ENCODE measurements at places on chromosomes 2 and 18.

DNA sequence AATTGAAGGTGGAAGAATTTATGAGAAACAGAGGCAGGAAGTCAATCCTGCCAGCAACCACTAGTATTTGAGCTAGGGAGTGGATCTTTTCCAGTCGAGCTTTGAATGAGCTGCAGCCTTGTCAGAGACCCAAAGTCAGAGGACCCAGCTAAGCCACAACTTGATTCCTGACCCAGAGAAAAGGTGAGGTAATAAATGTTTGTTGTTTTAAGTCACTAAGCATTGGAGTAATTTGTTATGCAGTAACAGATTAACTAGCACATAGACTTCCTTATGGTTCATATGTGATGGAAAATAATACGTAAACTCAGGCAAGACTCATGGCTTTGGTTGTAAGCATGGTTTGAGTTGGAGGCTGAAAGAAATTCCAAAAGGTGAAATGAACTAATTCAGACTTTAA lies 21.6 kb downstream of the EFEMP1 start:
- no peak for DNase-seq

GRCh38 chr2:48733067-48733503 lies 22.4 kb downstream of the LHCGR start:
- DNase-seq = no peak

DNA sequence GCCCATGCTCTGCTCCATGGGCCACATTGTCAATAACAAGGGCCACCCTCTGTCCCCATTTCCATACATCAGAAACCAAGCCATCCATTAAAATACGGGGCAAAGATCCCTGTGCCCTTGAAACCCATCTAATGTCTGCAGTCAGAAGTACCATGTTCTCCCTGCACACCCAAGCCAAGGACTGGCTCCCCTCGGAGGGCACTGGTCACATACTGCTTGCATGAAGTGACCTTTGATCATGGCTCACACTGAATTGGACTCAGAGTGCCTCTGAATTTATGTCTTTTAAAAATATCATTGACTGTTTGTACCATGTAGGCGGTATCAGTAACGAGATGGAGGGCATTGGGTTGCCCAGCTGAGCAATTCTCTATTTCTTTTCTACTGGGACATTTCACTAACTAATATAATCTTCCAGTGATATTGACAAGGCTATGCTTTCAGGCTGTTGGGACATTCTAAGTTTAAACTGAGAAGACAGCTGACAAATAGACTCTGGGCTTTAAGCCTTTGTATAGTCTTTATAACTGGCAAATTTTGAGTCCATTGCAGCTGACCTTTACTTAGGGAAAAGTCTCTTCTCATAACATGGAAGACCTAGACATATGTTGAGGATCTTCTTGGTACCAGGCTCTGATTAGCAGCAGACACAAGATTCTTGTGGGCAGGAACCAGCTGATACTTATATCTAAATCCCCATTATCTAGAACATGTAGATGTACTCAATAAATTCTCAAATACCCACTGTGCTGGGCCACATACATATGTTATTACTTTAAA lies 214.3 kb downstream of the MYCN start:
- no peak for DNase-seq

- DNase-seq = no peak
Observed at GRCh38 chr2:18644115-18644462, 54.7 kb upstream of the NT5C1B start.

- no peak for DNase-seq
Observed at GRCh38 chr2:189203177-189203799, 23.7 kb upstream of the COL5A2 start.

DNA sequence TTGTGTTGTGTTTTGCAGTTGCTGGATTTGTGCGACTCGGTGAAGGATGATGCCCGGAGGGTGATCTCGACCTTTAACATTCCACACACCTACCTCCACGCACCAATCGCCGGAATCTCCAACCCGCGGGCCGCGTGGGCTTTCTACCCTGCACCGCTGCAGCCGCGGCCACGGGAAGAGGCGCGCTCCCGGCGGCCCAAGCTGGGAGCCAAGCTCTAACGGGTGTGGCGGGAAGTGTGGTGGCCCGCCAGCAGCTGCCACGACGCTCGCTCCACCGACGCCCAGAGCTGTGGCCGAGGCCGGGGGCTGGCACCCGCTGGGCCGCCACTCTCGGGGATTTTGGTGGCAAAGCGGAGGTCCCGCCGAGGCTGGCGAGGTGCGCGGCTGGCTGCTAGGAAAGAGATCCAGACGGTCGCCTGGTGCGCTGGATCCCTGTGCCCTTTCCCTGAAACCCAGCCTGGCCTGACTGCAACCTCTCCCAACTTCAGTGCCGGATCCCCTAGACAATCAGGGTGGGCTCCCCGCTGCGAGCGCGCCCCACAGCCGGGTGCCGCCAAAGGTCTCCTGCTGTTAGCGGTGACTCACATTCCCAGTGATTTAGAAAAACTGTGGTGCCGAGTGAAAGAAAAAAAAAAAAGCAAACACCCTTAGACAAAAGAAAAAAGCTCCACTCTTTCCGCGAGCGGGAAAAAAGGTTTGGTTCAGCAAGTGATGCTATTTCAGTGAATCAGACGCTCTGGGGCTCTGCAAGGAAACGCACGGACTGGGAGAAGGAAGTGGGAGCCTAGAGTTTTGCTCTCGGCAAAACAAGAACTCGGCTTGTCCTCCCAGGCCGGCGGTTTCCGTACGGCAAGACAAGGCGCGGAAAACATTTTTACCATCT lies 2.9 kb upstream of the BCL2L11 start:
- DNase-seq = peak; percentile 63

DNA sequence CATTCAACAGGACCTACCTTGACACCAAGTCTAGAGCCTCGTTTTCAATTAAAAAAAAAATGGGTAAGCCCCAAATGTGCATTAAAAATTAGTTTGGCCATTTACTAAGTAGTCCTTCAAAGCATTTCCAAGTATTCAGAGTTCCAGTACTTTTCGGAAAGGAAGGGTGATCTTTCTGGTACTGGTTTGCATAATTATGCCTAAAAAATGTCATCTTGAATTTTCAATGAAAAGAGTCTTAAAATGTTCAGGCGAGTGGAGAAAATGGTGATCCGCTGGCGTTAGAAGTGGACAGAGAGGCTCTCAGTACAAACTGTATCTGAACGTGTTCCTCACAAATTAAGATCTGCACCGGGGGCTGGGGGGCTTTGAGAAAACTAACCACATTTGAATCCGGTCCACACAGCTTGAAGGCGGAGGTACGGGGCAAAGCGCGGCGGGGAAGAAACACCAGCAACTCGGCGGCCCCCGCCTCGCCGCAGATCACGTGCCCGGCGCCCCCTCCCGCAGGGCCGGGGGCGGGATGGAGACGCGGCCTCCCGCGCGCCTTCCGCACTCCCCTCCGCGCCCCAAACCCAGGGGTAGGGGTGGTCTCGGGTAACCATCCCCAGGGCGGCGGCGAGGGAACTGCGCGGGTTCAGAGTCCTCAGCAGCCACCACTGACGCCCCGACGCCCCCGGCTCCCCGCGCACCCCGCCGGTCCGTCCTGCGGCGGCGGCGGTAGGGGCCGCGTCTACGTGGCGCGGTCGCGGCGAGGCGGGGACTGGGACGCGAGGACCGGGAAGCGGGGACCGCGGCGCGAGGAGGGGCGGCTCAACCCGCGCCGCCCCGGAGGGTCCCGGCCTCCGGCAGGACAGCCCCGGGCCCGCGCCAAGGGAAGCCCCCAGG lies 564 bp downstream of the LPIN2 start:
- DNase-seq = no peak

- DNase-seq = peak; percentile 36
Observed at GRCh38 chr2:170235860-170236679, 58.1 kb downstream of the MYO3B start.

- no peak for DNase-seq
Observed at GRCh38 chr2:17916584-17916983, 38.1 kb downstream of the KCNS3 start.

- peak; percentile 1 for DNase-seq
Observed at GRCh38 chr2:62597323-62597722, 91.3 kb upstream of the TMEM17 start.

DNA sequence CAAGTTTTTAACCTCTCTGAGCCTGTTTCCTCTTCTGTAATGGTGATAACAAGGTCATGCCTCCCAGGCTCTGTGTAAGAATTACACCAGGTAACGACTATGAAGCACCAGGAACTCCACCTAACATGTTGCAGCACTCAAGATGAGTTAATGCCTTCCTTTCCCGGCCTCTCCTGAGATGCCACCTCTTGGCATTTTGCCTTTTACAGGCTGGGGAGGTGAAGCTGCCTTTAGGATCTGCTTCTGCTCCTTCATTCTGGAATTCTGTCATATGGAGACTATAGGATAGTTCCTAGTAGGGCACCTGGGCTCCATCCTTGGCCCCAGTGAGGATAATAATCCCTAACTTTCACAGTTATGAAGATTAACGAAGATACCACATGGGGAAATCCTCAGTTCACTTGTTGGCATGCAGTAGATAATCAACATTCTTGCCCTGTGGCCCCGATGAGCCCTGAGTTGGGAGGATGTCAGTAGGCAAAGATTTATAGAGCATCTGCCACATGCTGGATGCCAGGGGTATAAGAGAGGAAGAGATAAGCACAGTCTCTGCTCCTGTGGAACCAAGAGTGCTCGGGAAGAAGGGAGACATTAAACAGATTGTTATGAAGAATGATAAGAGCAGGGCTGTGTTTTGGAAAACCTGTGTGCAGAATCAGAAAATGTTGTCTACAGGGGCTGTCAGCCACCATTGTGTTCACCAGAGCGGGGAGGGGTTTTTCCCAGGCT lies 43.9 kb upstream of the KCNF1 start:
- no peak for DNase-seq

DNA sequence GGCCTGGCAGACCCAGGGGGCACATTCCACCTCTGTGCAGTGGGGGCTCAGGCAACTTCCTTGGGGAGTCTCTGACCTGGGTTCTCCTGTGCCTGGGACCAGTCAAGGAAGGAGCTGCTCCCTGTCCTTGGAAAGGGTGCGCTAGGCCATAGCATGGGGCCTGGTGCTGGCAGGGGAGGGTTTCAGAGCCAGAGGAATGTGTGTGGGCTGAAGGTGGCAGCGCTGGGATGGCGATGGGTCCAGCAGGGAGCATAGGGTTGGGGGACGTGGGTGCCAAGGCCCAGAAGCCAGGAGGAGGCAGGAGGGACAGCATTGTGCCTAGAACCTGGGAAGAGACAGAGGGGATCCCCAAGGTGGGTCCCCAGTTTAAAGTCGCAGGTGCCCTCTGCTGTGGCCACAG lies 66.3 kb upstream of the TUBA3E start:
- DNase-seq = no peak

GRCh38 chr2:235928751-235929370 lies 239.3 kb downstream of the GBX2 start:
- no peak for DNase-seq

GRCh38 chr2:113124181-113124961 lies 3.0 kb upstream of the IL1RN start:
- DNase-seq = no peak

- DNase-seq = no peak
Observed at GRCh38 chr2:109378682-109379081, 235.1 kb downstream of the SEPTIN10 start.

DNA sequence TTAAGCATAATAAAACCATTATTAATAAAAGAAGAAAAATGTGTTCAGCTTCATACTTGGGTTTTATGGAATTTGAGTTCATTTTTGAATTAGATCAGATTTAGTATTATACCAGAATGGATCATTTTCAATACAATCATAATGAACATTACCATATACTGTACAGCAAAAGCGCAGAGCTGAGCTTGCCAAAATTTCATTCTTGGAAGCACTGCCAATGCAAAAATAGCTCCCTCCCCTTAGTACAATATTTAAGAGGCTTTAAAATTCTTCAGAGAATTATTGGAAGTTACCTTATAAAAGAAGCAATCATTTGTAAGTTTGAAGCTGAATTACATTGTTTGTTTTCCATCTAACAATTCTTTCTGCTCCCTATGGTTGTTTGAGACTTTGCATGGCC lies 938.1 kb upstream of the SLC39A10 start:
- no peak for DNase-seq

DNA sequence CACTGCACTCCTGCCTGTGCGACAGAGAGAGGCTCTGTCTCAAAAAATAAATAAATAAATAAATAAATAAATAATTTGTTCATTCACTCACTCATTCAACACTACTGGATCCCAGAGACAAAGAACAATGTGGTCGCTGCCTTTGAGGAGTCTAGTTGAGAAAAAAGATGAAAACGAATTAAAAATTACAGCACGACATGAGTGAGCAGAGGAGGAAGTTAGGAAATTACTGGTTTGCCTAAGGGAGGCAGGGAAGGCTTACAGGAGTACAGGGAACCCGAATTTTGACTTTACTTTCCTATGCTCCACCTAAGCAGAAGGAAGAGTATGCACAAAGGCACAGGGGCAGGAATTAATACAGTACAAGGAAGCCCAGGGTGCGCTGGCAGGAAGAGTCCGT lies 4.2 kb upstream of the KCMF1 start:
- no peak for DNase-seq

DNA sequence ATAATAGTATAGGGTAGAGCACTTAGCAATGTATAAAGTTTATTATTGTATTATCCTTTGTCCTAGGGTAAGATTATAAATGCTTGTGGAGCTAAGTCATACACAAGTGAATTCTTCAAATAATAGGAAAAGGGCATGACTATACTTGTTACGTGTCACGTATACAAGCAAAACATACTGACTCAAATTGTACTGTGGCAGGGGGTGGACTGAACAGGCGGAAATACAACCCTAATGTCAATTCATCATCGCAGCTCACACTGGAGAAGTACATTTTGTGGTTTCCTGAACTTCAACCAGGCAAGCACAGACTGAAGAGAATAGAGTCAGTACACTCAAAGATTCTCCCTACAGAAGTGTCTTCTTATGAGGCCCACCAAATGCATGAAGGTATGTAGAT lies 201.0 kb downstream of the MBD2 start:
- no peak for DNase-seq

- DNase-seq = no peak
Observed at GRCh38 chr2:148646231-148646559, 1.6 kb downstream of the EPC2 start.

GRCh38 chr2:184444217-184444616 lies 154.1 kb upstream of the ZNF804A start:
- DNase-seq = no peak

- no peak for DNase-seq
Observed at GRCh38 chr2:232350804-232351685, 27.5 kb upstream of the ALPP start.

DNA sequence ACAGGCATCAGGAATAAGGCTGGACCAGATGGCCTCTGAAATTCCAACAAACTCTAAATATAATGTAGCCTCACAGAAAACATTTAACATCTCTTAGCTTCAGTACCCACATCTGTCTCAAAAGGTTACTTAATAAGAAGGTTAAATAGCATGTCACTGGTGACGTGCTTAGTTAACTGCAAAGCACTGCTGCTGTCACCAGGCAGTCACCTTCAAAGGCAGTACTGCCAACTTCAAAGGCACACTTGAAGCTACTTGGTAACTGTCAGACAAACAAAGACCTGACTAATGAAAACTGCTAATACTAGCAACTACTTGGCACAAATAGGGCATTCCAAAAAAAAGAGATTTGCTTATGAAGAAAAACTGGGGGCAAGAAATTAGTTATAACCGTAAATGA lies 36.2 kb downstream of the EPG5 start:
- no peak for DNase-seq

- no peak for DNase-seq
Observed at GRCh38 chr2:23776021-23776420, 150.9 kb downstream of the ATAD2B start.
